ENCODE measurements at places on chromosomes 1 and 21.

DNA sequence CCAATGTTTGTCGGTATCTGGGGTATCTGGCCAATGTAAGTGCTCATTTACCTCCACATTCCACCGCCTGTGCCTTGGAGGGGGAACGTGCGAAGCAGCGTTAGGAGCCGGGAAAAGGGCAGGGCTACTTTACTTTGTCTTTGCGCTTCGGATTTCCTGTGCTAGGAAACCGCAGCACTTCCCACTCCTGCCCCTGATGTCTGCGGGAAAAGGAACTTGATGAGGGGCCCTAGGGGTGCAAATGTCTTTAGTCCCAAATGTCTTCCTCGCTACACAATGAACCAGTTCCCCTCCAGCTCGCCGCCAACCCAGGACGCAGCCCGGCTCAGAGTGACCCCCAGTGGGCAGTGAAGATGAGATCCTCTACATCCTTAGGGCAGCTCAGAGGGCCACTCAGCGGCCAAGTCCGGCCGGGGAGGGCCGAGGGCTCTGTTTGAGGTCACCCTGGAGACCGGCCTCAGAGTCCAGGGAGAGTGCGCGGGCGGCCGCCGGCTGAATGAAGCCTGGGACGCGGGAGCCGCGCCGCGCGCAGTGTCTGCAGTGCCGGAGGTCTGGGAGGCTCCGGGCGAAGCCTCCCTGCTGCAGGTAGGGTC lies at the start of gene DYNLT5:
DYNLT5 (plus strand) TSS at position 460 of the 593 bp plus-strand sequence. CDS start 2,200 bp downstream, outside the sequence.
- DNase-seq: no peak

- DNase-seq: no peak
Measured at GRCh38 chr1:225626698-225627097, 26.2 kb downstream of the ENAH start.

GRCh38 chr1:227891223-227891954 lies 56.3 kb downstream of the WNT9A start:
- no peak for DNase-seq

DNA sequence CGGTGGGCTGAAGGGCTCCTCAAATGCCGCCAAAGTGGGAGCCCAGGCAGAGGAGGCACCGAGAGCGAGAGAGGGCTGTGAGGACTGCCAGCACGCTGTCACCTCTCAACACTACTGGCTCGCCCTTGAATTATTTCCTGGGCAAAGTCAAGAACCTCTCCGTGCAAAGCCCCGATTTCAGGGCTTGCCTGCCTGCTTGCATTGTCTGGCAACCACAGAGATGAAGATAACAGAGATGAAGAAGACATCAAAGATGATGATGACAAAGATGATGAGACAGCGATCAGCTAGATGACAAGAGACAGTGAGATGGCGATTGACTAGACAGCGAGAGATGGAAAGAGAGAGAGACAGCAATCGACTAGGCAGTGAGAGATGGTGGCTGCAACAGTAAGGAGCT lies 976.5 kb downstream of the ADGRL2 start:
- no peak for DNase-seq

GRCh38 chr1:61950418-61950817 lies 208.1 kb downstream of the PATJ start:
- DNase-seq: no peak

- no peak for DNase-seq
Measured at GRCh38 chr21:45408801-45409261, 3.9 kb downstream of the COL18A1 start.

GRCh38 chr1:55128418-55128995 lies 86.7 kb downstream of the USP24 start:
- DNase-seq: no peak

GRCh38 chr1:52917156-52917555 lies 4.4 kb downstream of the ECHDC2 start:
- no peak for DNase-seq

Measured in COR-L47 (cell line).